ENCODE measurements at places on chromosomes 3 and 15.

- DNase-seq, result no peak
Observed at GRCh38 chr3:178623666-178624255, 87.5 kb downstream of the KCNMB2 start.

- DNase-seq, result no peak
Observed at GRCh38 chr3:141091426-141091825, 40.3 kb downstream of the SPSB4 start.

DNA sequence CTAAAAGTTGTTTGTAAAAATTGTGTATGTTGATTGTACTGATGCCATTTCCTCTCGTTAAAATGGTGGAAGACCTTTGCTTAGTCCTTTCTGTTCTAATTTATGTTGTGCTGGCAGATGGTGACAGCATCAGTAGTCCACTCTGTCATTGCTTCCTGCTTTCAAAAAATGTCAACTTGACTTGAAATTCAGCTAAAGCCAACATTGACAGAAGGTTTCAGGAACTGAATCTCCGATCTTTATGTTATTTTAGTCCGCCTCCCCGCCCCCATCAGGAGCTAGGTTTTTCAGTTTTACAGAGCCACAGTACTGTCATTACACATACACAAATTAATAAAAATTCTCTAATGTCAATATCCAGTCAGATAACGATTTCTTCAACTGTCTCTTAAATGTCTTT is 1.5 kb downstream of the CEP63 start:
- peak; percentile 12 for DNase-seq

GRCh38 chr15:71752604-71753289 is 57.6 kb upstream of the NR2E3 start:
- no peak for DNase-seq

- DNase-seq, result no peak
Observed at GRCh38 chr3:2023959-2024358, 74.7 kb upstream of the CNTN4 start.

DNA sequence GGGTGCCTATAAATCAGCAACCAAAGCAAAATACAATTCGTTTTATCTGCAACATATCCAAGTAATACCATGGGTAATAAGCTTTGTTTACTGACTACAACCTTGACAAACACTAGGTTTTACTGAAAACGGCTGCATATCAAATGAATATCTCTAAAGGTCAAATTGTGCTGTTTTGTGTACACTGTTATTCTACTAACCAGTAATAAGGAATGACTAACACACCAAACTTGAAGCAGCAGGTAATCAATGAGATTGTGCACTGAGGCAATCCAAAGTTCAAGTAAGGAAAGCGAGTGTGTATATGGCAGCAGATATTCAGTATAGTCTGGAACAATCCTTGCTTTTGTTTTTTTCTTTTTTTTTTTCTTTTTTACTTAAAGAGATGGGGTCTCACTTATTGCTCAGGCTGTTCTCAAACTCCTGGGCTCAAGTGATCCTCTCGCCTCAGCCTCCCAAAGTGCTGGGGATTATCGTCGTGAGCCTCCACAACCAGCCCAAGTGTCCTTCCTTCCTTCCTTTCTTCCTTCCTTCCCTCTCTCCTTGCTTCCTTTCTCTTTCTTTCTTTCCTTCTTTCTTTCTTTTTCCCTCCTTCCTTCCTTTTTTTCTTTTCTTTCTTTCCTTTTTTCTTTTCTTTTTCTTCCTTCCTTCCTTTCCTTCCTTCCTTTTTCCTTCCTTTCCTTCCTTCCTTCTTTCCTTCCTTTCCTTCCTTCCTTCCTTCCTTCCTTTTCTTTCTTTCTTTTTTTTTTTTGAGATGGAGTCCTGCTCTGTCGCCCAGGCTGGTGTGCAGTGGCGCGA is 34.9 kb downstream of the AP3S2 start:
- DNase-seq, result no peak

DNA sequence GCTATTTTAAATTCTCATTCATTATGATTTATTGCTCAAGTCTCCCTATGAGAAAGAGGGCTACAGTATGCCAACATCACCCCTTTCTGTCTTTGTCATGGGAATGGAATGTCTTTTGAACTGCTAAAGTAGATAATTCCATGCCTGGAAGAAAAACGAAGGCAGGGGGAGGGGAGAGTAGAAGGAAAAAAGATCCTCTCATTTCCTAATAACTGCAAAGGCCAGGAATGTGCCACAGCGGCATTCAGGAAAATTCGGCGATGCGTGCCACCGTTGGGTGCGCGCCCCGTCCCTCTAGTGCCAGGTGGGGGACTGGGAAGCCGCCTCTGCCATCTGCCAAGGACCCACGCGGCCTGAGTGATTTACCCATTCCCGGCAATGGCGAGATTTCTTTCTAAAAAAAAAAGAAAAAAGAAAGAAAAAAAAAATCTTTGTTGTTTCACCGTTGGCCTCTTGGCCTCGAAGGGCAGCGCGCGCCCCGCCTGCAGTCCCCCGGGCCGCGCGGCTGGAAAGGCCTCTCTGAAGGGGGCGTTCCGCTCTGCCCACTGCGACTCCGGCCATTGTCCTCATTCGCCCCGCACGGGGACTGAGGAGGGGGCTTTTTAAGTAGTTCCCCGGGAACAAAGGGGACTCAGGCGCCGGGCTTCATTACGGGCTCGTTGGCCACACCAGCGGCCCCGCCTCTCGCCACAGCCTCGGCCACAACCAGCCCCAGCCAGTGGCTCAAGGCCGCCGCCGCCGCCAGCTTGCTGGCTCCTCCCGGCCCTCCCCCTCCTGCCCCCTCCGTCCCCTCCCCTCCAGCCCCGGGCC is 54.5 kb downstream of the CPN2 start:
- no peak for DNase-seq

- peak; percentile 38 for DNase-seq
Observed at GRCh38 chr15:91291673-91292072, 191.6 kb downstream of the SV2B start.

DNA sequence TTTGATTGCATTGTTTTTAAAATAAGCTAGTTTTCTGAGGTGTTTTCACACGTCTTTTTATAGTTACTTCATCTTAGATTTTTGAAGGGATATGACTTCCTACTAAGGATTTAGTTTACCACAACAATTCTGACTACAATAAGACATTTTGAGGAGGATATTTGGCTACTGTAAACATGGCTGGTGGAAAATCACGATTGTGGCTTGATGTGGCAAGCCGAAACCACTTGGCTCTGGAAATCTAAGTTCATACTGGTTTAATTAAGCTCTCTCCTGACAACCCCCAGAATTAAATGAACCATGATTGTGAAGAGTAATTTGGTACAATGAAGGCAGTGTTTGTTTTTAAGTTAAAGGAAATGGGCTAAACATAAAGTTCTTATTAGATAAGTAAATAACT is 30.8 kb downstream of the ST3GAL6 start:
- no peak for DNase-seq

GRCh38 chr15:74957476-74958035 is 984 bp upstream of the RPP25 start:
- no peak for DNase-seq

DNA sequence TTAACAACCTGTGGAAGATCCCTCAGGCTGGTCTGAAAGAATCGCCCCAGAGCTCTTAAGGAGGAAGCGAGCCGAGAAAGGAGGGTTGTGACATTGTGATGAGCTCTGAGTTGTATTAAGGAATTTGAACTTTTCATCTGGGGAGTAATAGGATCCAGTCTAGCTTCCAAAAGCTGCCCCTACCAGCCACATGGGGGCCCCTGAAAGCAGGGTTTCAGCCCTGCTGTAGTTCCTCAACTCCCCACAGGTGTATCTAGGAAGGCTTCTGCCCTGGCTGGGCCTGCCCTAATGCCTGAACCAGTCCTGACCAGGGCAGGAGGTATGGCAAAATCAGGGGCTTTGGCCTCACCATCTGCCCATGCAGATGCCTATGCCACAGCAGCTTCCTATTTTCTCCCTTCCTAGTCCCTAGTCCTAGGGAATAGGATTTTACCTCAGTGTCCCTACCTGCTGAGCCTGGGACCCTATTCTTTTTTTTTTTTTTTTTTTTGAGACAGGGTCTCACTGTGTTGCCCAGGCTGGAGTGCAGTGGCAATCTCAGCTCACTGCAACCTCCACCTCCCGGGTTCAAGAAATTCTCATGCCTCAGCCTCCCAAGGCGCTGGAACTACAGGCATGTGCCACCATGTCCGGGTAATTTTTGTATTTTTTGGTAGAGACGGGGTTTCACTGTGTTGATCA is 5.0 kb upstream of the AP3S2 start:
- peak; percentile 47 for DNase-seq

DNA sequence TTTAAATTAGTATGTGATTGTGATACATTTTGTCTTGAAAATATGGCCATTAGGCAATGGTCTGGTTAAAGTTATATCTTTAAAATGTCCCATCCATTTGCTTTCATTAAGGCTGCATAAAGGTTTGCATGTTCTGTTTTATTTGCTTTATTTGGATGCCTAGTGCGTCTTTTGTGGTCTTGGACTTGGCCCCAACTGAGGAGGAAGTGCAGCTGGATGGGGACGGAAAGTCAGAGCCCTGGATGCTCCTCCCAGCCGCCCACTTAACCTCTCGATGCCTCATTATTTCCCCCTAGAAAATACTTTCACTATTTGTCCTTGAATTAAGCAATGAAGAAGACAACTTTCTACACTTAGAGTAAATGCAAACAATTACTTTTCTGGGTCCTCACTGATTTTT is 898.2 kb downstream of the MCTP2 start:
- DNase-seq, result no peak

Measured in CD4-positive, alpha-beta T cell treated with Interleukin-1 beta for 1 hour (primary cell).